Progenitor cell of endocrine pancreas (in vitro differentiated cells): ENCODE measurements at places on chromosomes 5 and 9. TPM values are rescaled to one million over a fixed set of nuclear protein-coding genes. Genes with fewer than 3 reads are reported as not detected.

The KCNV2 gene
- not detected in 2 replicates for total RNA-seq

The STKLD1 gene
- total RNA-seq = 3.8 and 4.0 TPM in 2 replicates

The CRHBP gene
- 1.1 and 2.2 TPM in 2 replicates for total RNA-seq

The SPINK6 gene
- not detected in 2 replicates for total RNA-seq

The FRMPD1 gene
- total RNA-seq = 0.31 and 0.44 TPM in 2 replicates

The TSLP gene
- total RNA-seq = not detected in 2 replicates

The PCDHA9 gene
- 3.4 and 3.8 TPM in 2 replicates for total RNA-seq

The FOXD4L5 gene
- 0.24 and 0.29 TPM in 2 replicates for total RNA-seq

The OR13C2 gene
- total RNA-seq = 0.36 and 0.47 TPM in 2 replicates

The SPINK7 gene
- not detected in 2 replicates for total RNA-seq

The CDX1 gene
- 0.31 and 0.43 TPM in 2 replicates for total RNA-seq

The WDR31 gene
- total RNA-seq = 5.1 and 5.7 TPM in 2 replicates

The CNTRL gene
- 18.2 and 22.0 TPM in 2 replicates for total RNA-seq

The GMCL2 gene
- not detected in 2 replicates for total RNA-seq

The ANKH gene
- 29.9 and 32.6 TPM in 2 replicates for total RNA-seq

The RNF20 gene
- 53.9 and 56.9 TPM in 2 replicates for total RNA-seq

The BTNL8 gene
- not detected in 2 replicates for total RNA-seq

The IL11RA gene
- 27.5 and 27.8 TPM in 2 replicates for total RNA-seq

The SAXO1 gene
- total RNA-seq = 0.22 TPM in 1 of 2 replicates, not detected in the other

The TLE4 gene
- total RNA-seq = 54.1 and 55.6 TPM in 2 replicates

The HMCN2 gene
- 0.26 and 0.31 TPM in 2 replicates for total RNA-seq

The QRFP gene
- total RNA-seq = not detected in 2 replicates

The IFNA2 gene
- total RNA-seq = not detected in 2 replicates

The TIMD4 gene
- total RNA-seq = not detected in 2 replicates

The ZNF454 gene
- 0.36 and 0.62 TPM in 2 replicates for total RNA-seq

The COL5A1 gene
- total RNA-seq = 19.8 and 21.5 TPM in 2 replicates

The CAVIN4 gene
- 14.5 and 18.1 TPM in 2 replicates for total RNA-seq
